Ovary (tissue), 10 donors: ENCODE measurements at places on chromosomes 2 and 18. TPM values are rescaled to one million over a fixed set of nuclear protein-coding genes. Genes with fewer than 3 reads are reported as not detected.

GRCh38 chr18:55219059-55219458, 259.8 kb upstream of the CCDC68 start:
- no peak for DNase-seq

GRCh38 chr18:75170916-75171315, 38.0 kb downstream of the PTGR3 start:
- DNase-seq = no peak

DNA sequence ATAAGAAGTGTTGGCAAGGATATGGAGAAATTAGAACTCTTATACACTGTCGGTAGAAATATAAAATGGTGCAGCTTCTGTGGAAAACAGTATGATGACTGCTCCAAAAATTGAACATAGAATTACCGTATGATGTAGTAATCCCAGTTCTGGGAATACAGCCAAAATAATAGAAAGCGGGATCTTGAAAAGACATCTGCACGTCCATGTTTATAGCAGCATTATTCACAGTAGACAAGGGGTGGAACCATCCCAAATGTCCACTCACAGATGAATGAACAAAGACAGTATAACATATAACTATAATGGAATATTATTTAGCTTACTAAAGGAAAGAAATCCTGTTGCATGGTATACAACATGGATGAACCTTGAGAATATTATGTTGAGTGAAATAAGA, 257.7 kb downstream of the TDRD15 start:
- DNase-seq = no peak

DNA sequence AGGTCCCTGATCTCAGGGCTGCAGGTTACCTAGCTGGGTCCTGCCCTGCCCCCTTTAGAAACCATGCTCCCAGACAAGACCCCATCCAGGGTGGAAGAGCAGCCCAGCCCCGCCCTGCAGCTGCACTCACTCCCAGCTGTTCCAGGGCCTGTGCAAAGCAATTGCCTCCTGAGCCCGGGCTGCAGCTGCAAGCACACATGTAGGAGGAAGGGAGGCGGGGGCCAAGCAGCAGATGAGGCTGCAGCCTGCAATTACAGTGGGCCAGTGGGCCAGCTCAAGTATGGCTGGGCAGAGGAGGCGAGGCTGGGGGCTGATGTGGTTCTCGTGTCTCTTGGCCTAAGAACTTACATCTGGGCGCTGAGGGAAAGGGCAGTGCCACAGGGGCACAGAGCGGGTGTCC, 65.4 kb upstream of the TUBA3E start:
- DNase-seq = no peak

DNA sequence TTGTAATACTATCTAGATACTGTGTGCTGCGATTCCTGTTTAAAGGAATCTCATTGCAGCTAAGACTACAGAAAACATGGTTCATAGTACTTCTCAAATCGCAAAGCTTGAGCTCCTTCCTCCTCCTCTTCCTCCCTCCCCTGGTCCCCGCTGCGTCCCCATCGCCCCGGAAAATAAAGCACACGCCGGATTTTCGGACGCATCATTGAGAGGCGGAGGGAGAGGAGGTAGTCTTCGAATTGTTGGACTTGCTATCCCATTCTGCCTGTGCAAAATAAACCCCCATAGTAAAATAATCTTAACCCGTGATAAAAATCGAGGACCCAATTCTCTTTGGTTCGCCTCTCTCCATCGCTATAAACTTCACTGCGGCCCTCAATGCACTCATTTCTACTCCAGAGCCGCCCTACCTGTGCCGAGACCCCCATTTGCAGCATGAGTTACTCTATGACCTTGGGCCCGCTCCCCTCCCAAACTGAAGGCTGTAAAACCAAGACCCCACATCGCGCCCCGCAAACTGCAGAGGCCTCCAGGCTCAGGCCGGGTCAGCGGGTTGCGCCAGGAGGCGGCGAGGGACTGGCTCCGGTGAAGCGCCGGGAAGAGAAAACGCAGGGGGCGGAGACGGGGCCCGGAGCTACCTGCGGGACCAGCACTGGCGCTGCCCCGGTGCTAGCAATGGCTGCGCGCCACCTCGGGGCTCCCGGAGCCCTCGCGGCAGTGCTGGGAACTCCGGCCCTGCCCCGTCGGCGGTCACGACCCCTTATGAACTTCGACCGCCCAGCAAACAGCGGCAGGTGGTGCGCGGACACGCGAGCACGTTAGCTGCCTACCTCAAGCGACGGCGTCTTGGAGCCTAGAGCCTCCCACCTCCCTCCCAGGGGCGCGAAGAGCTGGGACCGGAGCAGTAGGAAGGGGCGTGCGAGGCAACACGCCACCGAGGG, 649 bp downstream of the ESCO1 start:
- DNase-seq = no peak

DNA sequence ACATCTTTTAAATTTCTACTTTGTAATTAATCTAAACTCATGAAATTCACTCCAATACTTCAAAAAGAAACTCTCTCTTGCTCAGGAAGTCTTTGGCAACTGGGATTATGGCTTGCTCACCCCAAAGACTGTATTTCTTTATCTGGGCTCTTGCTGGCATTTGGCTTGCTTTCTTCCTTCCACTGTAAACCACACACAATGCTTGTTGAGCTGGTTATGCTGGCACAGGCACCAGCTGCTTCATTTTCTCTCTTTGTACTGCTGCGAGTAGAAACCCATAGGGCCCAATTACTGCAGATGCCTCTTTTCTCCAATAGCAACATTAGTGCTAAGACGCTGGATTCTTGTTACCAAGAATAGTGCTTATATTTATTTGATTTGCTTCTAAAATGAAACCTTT, 51.4 kb downstream of the SLC38A11 start:
- DNase-seq = no peak

DNA sequence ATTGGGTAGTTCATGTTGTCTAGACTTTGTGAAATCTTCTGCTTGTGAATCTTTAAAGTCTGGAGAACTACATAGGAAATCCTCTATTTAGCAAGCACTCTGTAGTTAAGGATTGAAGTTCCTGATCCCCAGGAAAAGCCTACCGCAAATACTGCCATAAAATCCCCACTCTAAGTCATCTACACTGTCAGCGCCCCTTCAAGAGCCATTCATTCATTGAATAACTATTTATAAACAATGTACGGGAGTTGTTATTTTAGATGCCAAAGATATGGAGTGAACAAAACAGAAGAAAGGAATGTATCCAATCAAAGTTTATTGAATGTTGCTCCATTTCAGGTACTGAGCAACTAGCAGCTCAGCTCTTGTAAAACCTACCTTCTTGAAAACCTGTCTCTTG, 36.5 kb upstream of the SLC39A10 start:
- DNase-seq = no peak

DNA sequence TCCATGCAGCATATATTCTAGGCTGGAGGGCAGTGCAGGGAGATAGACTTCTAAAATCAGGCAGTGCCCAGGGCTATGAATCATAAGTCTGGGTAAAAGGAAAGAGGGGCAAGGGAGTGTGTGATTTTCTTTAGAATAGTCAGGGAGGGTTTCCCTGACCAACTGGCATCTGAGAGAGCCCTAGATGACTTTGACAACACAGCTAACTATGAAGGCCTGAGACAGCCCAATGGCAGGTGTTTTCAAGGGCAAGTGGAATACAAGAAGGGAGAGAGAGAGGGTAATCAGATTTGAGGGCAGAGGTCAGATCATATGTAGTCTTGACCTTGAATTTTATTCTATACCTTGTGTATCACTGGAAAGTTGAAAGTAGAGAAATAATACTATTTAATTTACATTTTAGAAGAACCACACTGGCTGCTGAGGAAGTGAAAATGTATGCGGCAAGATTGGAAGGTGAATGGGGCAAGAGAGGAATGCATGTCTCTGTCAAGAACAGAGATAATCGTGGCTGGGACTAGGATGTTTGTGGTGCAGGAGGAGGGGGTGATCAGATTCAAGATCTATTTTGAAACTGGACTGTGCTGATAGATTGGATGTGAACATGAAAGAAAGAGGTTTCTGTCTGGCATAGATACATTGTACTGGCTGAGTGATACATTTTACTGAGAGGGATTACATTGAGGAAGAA, 1.9 kb upstream of the ITGB6 start:
- no peak for DNase-seq

DNA sequence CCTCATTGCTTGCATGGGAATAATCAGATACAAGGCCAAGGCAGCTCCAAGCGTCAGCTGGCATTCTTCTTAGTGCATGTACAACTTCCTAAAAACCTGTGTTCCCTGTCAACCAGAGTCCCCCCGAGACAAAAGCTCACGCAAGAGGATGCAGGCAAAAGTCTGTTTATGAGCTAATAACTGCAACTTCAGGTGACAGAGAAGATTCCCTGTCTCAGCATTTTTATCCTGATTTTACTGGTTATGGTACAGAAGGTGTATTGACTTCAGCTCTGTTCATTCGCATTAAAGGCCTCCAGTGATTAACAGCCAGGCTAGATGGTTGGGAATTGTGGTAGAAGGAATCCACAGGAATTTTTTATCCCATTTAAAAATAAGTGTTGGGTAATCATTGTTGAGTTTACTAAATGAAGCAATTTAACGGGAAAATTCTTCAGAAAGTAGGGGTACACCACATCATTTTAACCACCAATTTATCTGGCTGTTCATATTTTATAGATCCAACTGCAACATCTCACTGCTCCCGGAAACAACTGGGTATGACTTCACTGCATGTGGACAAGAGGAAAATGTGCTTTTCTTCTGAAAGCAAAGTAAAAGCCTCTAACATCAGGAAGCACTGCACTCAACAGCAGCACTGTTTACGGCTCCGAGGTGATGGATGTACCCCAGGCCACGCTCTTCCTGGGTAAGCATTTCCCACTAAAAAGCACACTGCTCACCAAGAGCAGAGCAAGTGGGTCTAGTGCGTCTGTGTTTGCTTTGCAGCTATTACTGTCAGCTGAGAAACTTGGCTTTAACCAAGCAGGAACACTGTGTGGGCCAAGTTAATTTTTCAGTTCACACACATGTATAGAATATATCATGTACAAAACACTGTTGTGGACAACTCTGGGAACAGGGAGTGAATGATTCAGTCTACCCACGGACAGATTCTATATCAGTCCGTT, 31.9 kb downstream of the CCBE1 start:
- no peak for DNase-seq

GRCh38 chr2:38116762-38117161, 40.8 kb upstream of the CYP1B1 start:
- DNase-seq = no peak

GRCh38 chr2:204145791-204146190, 209.2 kb downstream of the ICOS start:
- no peak for DNase-seq

DNA sequence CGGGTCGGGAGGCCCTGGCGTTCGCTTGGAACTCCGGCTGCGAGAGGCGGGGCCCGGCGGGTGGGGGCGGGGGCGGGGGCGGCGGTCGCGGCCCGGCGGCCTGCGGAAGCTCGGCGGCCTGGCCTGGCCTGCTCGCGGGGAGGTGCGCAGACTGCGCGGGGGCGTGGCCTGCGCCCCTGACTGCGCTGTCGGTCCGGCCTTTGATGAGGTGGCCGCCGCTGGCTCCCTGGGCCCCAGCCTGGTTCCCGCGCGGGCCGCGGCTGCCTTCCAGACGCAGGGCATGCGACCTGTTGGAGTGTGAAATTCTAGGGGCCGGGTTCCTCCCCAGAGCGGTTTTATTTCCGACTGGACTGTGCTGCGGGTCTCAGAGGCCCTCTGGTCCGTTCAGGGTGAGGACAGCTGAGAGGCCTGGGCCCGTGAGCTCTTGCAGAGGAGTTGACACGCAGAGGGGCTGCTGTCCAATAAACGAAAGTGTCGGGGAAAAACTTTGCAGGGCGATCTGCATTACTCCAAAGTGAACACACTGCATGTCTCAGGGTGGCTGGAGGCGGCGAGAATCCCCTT, 629 bp downstream of the NRBP1 start:
- DNase-seq = peak; percentile 78

- DNase-seq = no peak
These were observed 170.0 kb downstream of the EPHA4 start for GRCh38 chr2:221402072-221402471.

DNA sequence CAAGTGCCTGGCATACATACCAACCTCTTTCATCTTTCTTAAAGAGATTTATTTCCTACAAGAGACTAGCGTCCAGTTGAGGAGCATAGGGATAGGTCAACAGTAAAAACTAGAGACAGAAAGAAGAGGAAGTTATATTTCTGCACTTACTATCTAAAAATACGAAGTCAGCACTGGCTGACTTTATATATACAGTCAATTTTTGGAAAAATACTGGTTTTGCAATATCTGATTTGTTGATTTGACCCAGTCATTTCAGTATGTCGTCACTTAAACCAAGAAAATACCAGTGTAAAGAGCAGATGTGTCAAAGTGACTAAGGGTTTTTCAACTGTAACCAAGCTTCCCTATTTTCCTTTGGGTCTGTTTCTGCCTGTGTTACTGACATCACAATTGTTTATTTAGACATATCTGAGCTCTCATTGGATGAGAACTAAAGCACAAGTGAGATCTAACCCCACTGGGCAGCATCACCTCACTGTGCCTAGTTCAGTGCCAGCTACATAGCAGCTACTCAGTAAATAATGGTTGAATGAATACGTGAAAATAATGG, 23.0 kb downstream of the CYTIP start:
- DNase-seq = no peak

DNA sequence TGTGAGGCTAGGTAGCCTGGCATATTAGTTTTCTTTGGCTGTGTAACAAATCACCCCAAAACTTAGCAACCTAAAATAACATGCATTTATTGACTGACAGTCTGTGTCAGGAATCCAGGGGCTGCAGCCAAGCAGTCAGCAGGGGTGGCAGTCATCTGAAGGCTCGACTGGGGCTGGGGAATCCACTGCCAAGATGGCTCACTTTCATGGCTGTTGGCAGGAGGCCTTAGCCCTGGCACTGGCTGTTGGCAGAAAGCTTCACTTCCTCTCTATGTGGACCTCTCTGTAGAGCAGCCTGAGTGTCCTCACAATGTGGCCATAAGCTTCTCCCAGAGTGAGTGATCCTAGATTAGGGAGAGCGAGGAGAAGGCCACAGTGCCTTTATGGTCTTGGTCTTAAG, 78.0 kb downstream of the LTBP1 start:
- DNase-seq = no peak

Gene CYP27C1
- 0.31 TPM for total RNA-seq

Gene TPO
- 0.46 TPM for total RNA-seq

Gene ITPRIPL1
- total RNA-seq = 0.36 TPM

Gene SERPINB10
- not detected for total RNA-seq
